CD4-positive, alpha-beta T cell (primary cell): ENCODE measurements at places on chromosomes 2 and 18.

- no peak overlapping the region for H3K4me3 ChIP-seq
- no peaks in the 10 kb centered on the region for H3K36me3 ChIP-seq
- no peak overlapping the region for H3K27ac ChIP-seq
- DNase-seq: no peak
- H3K27me3 ChIP-seq: no peaks in the 10 kb centered on the region
These were observed 35.6 kb downstream of the VIT start for GRCh38 chr2:36731941-36732672.

- no peaks in the 10 kb centered on the region for H3K27me3 ChIP-seq
- H3K4me1 ChIP-seq: peaks cover 5% of the 10 kb centered on the region
- no peak for DNase-seq
- H3K27ac ChIP-seq: no peak overlapping the region
- no peaks in the 10 kb centered on the region for H3K36me3 ChIP-seq
- H3K4me3 ChIP-seq: no peak overlapping the region
These were observed 128.6 kb upstream of the EPC2 start for GRCh38 chr2:148515976-148516375.

DNA sequence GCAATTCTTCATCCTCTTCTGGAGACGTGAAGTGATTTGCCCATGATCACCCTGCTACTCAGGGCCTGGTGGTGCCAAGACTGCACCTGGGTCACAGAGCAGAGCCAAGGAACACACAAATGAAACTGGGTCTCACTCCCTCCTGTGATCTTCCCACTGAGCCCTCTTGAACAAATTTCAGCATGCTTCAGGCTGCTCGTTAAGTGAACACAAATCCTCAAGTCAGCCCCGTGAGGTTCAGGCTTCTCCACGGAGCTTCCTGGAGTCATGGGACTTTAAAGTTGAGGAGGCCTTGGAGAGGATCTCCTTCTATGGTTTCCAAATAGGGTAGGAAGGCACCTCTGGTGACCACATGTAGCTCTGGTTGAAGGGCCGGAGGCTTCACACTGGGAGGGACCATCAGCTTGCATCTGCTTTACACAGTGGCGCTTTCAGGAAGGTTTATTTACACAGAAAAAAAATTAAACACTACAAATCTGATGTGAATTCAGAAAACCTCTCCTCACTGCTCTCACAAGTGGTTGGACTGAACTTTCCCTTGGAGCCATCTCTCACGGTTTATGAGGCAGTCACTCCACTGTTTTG lies 255.4 kb downstream of the LOXHD1 start:
- DNase-seq: no peak
- no peak overlapping the region for H3K27ac ChIP-seq
- no peaks in the 10 kb centered on the region for H3K27me3 ChIP-seq
- no peaks in the 10 kb centered on the region for H3K4me1 ChIP-seq
- no peaks in the 10 kb centered on the region for H3K36me3 ChIP-seq

- H3K27me3 ChIP-seq: no peaks in the 10 kb centered on the region
- DNase-seq: no peak
- no peaks in the 10 kb centered on the region for H3K36me3 ChIP-seq
- H3K27ac ChIP-seq: no peak overlapping the region
- H3K4me1 ChIP-seq: no peaks in the 10 kb centered on the region
- H3K4me3 ChIP-seq: no peak overlapping the region
These were observed 560.4 kb upstream of the KLHL29 start for GRCh38 chr2:22824618-22825017.

DNA sequence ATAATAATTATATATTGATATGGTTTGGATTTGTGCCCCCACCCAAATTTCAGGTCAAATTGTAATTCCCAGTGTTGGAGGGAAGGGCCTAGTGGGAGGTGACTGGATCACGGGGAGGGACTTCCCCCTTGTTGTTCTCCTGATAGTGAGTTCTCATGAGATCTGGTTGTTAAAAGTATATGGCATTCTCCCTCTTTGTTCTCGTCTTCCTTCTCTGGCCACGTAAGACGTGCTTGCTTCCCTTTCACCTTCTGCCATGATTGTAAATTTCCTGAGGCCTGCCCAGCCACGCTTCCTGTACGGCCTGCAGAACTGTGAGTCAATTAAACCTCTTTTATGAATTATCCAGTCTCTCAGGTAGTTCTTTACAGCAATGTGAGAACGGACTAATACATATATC lies 88.3 kb downstream of the ROCK2 start:
- H3K27me3 ChIP-seq: no peaks in the 10 kb centered on the region
- no peak overlapping the region for H3K4me3 ChIP-seq
- H3K4me1 ChIP-seq: no peaks in the 10 kb centered on the region
- no peaks in the 10 kb centered on the region for H3K36me3 ChIP-seq
- no peak overlapping the region for H3K27ac ChIP-seq

GRCh38 chr2:20425884-20426283 lies 21.0 kb upstream of the RHOB start:
- no peak overlapping the region for H3K4me3 ChIP-seq
- peaks cover 22% of the 10 kb centered on the region for H3K4me1 ChIP-seq
- no peaks in the 10 kb centered on the region for H3K27me3 ChIP-seq
- no peak overlapping the region for H3K27ac ChIP-seq
- no peak for DNase-seq

DNA sequence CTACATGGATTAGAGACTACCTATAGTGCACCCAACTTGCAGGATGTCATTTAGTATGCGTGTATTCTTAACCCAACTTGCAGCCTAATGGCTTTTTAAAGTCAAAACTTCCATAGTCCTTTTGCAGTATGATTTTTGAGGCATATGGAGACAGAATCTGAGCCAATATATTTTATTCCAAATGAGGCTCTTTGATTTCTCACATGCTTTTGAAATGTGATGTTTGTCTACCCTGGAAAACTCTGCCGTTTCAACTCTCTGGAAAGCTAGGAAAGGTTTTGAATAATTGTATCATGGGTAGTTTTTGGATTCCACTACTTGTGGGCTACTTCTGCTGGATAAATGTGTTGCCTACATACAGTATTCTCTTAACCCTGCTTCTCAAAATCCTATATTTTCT lies 206.6 kb downstream of the ZNF385B start:
- H3K27me3 ChIP-seq: no peaks in the 10 kb centered on the region
- H3K36me3 ChIP-seq: no peaks in the 10 kb centered on the region
- H3K27ac ChIP-seq: no peak overlapping the region
- no peaks in the 10 kb centered on the region for H3K4me1 ChIP-seq
- no peak for DNase-seq

- DNase-seq: no peak
- no peak overlapping the region for H3K27ac ChIP-seq
- no peak overlapping the region for H3K4me3 ChIP-seq
- no peaks in the 10 kb centered on the region for H3K4me1 ChIP-seq
- no peaks in the 10 kb centered on the region for H3K36me3 ChIP-seq
- no peaks in the 10 kb centered on the region for H3K27me3 ChIP-seq
These were observed 472.5 kb downstream of the PID1 start for GRCh38 chr2:228798458-228799207.
